ENCODE measurements at places on chromosomes 2 and 18.

- no peak for DNase-seq
Measured at GRCh38 chr18:73724958-73725357, 422.7 kb downstream of the FBXO15 start.

DNA sequence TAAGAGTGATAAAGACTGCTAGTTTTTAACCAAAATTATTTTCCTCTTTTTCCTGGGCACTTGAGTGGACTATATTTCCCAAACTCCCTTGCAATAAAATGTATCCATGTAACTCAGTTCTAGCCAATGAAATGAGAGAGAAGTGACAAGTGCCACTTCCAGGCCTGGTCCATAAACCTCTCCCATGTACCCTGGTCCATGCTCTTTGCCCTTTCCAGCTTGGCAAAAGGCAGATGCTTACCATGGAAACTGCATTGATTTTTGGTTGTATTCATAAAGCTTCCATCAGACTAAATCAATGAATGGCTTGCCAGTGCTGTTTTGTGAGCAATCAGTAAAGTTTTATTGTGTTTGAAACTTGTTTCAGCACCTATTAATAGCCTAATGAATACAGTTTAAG lies 229.3 kb downstream of the TNS1 start:
- no peak for DNase-seq

- no peak for DNase-seq
Measured at GRCh38 chr2:62194558-62195420, 1.1 kb upstream of the B3GNT2 start.

- DNase-seq = no peak
Measured at GRCh38 chr2:10190255-10190654, 67.7 kb downstream of the RRM2 start.

DNA sequence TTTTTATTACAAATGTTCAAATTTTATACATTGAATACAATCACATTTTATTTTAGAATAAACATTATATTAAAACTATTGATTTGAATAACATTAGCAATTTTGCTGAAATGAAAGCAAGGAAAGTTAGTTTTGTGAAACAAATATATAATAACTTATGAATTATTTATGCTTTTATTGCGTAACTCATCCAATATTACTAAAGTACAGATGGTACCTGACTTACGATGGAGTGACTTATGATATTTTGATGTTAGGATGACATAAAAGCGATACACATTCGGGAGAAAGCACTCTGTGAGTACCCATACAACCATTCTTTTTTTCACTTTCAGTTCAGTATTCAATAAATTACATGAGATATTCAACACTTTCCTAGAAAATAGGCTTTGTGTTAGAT lies 26.5 kb downstream of the GPR39 start:
- no peak for DNase-seq

DNA sequence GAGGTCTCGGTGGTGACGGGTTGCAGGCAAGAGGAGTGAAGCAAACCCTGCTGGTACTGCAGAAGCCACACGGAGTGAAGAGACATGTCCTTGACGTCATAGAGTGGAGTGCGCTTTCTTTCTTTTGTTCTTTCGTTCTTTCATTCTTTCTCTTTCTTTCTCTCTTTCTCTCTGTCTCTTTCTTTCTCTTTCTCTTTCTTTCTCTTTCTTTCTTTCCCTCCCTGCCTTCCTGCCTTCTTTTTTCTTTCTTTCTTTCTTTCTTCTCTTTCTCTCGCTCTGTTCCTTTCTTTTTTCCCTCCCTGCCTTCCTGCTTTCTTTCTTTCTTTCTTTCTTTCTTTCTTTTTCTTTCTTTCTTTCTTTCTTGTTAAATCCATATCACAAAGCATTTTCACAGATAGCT lies 39.2 kb downstream of the LRRFIP1 start:
- no peak for DNase-seq

- DNase-seq = peak; percentile 77
Measured at GRCh38 chr18:2883076-2883735, 36.4 kb downstream of the EMILIN2 start.

DNA sequence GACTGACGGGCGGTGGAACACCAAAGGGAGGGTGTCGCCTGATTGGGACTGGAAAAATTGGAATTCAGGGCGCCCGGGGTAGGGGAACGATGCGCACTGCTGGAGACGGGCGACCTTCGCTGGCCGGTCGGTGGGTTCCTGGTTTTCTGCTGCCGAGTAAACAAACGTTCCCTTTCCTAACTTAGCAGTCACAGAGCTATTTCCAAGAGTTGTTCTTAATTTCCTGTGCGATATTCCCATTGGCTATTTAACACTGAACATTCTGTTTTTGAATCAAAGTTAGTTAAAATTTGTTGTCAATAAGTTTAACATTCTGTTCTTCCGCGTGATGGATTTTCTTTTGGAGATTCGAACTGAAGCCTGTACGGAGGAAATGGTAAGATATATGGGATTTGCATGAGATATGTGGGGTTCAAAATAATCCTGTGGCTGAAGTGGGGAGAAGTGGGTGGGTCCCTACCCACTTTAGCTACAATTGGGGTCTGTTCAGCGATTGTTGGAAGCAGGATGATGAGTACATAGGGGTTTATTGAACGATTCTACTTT lies 862 bp downstream of the C18orf54 start:
- DNase-seq = no peak

GRCh38 chr2:74735009-74735408 lies 81.0 kb downstream of the SEMA4F start:
- DNase-seq = no peak

GRCh38 chr2:379778-380177 lies 91.9 kb upstream of the ALKAL2 start:
- no peak for DNase-seq

- no peak for DNase-seq
Measured at GRCh38 chr18:40031435-40031834, 1923.6 kb upstream of the PIK3C3 start.

DNA sequence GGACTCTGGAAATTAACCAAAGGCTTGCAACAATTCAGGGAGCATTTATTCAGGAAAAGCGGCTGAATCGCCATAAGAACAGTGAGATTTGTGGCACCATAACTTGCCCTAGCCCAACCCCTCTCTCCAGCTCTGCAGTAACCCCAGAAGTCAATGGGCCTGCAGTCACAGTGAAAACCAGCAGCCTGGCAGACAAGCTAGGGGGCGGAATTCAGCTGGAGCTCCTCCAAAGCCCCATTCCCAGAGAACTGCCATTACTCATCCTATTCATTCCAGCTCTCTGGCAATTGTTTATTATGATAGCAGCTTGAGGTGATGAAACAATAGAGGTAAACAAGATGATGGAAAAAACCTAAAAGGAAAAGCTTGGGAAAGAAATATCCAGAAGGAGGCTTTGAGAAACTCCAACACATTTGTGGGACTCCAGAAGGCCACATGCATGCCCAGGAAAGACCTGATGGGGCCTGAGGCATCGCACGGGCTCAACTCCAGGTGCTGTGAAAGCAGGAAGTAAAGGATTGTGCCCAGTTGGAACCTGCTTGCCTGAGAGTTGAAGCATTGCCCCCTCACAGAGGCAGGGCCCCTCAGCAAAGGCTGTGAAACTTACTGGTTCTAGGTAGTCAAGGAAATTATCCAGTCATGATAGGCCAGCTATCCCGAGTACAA lies 126.7 kb downstream of the TWIST2 start:
- no peak for DNase-seq

GRCh38 chr2:238498691-238499295 lies 72.1 kb downstream of the ASB1 start:
- DNase-seq = peak; percentile 28

GRCh38 chr18:78144669-78145068 lies 834.9 kb upstream of the SALL3 start:
- DNase-seq = no peak

GRCh38 chr2:22817197-22817596 lies 567.8 kb upstream of the KLHL29 start:
- DNase-seq = no peak

GRCh38 chr18:11408555-11409065 lies 200.8 kb upstream of the SLC35G4 start:
- DNase-seq = no peak

DNA sequence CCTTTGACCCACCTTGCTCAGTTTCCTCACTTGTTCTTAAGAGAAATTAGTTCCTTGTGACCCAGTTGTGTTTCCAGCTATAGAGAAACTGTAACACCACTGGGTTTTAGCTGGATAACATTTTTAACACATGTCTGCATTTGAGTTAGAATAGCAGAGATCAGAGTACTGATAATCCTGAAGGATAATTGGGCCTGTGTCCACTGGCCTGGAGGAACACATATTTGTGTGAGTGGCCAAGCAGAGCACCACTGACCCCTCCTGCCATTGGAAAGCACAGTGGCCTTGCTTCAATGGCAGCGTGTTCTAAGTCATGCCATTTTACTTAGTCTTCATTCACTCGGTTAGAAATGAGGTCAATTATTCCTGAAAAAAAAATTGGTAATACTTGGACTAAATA lies 42.6 kb downstream of the PKP4 start:
- no peak for DNase-seq

DNA sequence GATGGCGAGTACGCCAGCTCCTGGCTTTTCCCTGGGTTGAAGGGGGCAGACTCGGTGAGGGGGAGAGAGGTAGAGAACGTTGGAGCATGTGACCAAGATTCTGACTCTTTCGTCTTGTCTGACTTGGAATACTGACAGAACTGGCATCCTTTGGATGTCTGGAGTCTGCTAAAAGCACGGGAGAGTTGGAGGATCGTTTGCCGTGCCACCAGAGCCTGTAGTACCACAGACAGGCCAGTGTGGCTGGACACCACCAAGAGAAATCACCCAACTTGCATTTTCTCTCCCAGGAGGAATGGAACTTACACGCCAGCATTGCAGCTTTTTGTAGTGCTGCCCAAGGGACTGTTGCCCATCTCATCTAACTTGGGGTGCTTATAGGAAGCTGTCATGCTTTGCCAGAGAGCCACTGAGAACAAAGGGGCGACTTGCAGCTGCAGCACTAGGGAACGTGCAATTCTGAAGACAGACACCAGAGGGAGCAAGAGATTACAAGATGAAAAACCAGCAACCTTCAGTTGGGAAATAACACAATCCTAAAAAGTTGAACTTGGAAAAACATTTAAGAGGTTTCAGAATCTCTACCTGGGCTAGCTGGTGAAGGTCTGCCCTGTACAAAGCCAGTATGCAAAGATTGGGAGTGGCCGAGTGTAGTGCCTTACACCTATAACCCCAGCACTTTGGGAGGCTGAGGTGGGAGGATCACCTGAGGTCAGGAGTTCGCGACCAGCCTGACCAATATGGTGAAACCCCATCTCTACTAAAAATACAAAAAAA lies 24.1 kb downstream of the PSMG2 start:
- peak; percentile 73 for DNase-seq

GRCh38 chr2:47058003-47058931 lies 96.8 kb downstream of the STPG4 start:
- no peak for DNase-seq

GRCh38 chr2:30765191-30765590 lies 42.1 kb downstream of the CAPN13 start:
- no peak for DNase-seq

DNA sequence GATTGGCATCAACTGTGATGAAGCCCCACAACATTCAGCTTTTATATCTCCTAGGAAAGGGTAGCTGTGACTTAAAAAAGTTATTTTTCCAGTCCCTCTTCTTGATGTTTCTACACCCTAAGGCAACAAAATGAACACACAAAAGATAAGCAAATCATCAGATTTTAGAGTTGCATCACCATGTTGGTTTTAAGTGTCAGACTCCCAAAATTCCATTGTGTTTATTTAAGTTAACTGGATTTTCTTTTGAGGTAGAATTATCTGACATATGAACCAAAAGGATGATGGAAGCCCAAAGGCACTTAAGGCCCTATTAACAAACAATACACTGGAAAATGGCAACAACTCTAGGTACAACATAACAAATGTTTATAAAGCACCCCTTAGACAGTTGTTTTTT lies 261.7 kb upstream of the SLC39A10 start:
- DNase-seq = no peak

DNA sequence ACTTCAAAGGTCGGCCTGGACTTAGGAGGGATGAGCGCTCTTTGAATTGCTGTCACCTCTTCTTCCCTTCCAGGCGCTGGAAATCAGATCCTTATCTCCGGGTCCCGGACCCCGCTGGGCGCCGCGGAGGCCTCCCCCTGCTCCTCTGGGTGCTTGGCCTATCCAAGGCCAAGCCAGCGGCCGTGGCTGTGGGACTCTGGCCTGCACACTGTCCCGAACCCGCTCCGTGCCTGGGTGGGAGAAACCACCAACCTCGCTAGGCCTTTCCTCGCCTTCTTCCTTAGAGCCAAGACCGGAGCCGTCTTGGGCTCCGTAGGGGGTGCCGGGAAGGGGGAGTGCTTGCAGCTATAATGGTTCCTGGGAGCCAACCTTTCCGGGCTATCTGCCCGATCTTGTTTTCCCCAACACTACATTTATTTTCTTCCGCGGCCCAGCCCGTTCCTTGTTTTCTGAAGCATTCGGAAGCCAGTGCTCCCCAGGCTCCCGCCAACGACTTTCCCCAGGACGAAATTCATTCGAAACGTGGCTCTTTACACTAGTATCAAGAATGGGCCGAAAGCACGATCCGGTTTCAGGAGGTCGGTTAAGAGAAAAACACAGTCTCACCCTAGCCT lies 2.4 kb downstream of the OSR1 start:
- DNase-seq = no peak

DNA sequence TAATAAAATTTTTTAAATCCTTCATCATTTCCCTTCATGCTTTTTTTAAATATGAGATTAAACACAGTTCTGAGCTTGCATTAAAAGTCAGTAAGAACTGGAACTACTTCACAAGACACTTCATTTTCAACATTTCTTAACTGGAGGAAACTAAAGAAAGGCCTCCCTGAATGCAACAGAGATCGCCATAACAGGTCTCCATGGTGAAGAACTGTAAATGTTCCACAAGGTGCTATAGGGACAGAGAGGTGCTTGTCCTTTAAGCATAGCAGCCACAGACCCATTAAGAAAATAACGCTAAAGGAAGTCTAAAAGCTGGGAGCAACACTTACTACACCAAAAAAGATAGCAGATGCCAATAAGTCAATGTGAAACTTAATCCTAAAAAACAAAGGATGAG lies 8.5 kb downstream of the STAM2 start:
- DNase-seq = no peak

DNA sequence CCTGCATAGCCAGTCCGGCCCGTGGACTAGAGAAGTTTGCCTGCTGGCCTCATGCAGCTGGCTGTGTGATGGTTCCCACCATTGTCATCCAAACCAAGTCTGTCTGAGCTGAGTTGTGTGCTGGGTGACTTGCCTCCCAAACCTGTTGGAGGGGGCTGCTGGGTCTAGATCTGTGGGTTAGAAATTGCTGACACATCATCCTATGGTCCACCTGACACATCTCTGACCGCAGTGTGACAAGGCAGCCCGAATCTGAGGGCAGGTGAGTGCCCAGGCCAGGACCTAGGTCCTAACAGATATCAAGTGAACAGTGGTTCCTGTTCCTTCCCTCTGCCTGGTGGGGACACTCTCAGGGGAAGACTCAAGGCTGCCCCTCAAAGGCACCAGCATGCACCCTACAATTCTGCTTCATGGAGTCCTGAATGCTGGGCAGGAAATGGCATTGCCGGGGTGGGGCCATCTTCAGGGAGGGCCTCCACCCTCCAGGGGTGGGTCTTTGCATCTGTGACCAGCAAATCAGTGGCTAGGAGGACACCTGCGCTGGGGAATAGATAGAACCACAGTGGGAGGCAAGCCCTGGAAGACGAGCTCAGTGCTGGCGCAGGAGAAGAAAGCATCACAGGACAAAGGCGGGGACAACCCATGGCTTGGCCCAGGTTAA lies 117.9 kb upstream of the ID2 start:
- DNase-seq = peak; percentile 46

- DNase-seq = no peak
Measured at GRCh38 chr2:58739033-58739432, 497.9 kb upstream of the FANCL start.

GRCh38 chr2:55943466-55943865 lies 19.9 kb upstream of the EFEMP1 start:
- no peak for DNase-seq

All from activated CD8-positive, alpha-beta memory T cell treated with anti-CD3 and anti-CD28 coated beads for 24 hours (primary cell).